ENCODE measurements at places on chromosomes 4 and X.

DNA sequence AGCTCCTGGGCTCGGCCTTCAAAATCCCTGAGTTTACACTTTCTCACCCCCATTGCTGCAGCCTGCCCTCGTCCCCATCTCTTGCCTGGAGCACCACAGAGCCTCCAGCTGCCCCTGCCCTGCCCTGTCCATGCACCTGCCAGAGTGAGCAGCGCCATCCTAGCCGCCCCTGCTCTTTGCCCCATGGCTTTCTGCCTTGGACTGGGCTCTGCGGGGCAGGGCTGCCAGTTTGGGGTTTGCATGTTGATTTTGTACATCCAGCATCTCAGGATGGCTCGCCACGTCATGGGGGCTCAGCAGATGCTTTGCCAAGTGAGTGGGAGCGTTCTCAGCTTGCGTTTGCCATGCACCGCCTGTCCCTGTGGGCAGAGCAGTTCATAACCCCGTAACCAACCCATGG is 67.1 kb upstream of the HGFAC start:
- no peak for DNase-seq

- DNase-seq, result no peak
Measured at GRCh38 chrX:42384956-42385355, 393.0 kb downstream of the PPP1R2C start.

- no peak for DNase-seq
Measured at GRCh38 chrX:138708268-138708667, 3.2 kb downstream of the FGF13 start.

GRCh38 chrX:129781680-129782495 is 2.1 kb downstream of the SASH3 start:
- DNase-seq, result no peak

GRCh38 chr4:89836897-89837384 is at the start of gene SNCA:
TSS of gene SNCA (minus strand) at chr4:89837161. CDS start at chr4:89835667, 1,494 bp downstream.
- DNase-seq, result peak; percentile 89

GRCh38 chrX:44494357-44494756 is 48.3 kb downstream of the FUNDC1 start:
- no peak for DNase-seq

DNA sequence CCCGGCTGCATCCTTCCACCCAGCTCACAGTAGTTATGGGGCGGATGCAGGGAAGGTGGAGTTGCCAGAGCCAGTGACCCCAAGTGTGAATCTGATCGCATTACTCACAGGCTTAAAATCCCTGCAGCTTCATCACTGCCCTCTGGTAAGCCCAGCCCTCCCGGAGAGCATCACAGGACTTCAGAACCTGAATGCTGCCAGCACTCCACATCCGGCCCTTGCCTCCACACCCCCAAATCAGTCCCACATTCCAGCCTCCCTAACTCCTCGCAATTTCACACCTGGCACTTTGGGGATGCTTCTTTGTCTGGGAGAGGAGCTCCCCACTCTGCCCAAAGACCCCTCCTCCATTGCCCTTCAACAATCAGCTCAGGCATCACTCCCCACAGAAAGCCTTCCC is 15.6 kb downstream of the RASL11B start:
- no peak for DNase-seq

DNA sequence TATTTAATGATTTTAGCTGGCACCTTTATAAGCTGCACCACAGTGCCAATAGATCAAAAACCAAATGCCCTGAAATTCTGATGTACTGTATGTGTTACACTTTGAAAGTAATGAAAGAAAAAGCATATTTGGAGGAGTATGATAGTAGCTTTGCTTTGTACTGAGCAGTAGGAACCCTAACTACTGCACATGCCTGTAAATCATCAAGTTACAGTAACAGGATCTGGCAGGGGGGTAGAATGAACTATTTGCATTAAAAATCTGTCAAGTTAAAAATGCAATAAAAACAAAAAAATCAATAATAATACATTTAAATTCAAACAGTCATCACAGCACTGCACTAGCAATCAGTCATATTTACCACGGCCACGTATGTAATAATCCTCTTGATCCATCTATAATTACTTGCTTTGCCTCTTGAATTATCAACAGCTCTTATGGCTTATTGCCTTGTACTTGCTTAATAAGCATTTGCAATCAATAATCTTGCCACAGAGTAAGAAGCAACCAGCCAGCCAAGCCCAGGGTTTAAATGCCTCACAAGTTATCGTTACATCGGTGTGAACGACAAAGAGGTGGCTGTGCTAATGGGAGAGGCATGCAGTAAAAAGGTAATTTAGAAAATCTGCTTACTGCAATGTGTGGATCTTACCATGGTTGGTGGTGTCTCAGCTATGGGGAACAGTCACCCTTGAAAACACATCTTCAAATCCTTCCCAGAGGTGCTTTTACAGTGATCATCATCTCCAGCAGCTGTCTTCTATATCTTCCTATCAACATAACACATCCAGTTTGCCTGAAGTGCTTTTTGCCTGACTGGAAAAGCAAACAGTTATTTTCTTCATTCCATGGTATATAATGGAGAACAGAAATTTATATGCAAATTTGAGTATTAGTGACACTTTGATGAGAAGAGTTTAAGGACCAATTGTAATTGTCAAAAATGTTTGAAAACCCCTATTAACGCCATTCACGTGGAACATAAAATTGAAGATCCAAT is 1812.1 kb upstream of the ADGRL3 start:
- no peak for DNase-seq

GRCh38 chr4:166091912-166092510 is 219.0 kb downstream of the TLL1 start:
- peak; percentile 3 for DNase-seq

- DNase-seq, result no peak
Measured at GRCh38 chr4:70688795-70689231, 481 bp downstream of the UTP3 start.

DNA sequence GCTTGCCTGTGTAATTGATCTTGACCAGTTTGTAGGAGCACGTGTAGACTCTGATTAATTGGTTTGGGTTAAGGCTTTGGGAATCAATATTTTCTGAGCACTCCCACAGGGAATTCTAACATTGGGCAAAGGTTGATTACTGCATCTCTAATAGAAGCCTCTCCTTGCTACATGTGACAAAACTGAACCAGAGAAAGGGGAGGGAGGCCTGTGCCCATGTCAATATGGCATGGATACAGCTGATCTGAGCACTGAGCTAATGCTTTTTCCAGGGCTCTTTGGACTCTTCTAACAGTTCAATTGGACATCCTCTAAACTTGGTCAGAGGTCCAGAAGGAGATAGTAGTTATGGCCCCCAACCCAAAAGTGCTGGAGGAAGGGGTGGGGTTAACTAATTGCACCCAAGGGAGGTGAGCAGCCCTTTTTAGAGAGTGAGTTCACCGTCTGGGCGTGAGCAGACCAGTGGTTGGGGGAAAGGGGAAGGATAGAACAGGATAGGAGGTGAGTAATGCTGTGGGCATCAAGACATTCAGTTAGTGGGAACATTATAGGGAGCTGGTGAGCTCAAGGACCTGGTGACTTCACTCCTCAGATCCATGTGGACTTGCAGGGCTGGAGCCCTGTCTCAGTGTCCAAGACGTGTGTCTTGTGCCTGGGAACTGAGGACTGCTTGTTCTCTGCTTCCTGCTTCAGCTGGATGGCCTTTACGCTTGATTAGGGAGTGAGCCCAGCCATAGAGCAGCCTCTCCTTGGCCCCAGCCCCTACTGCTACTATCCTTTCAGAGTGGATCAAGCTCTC is 22.8 kb downstream of the MSN start:
- DNase-seq, result peak; percentile 41

GRCh38 chr4:24265989-24266388 is 318.4 kb downstream of the DHX15 start:
- DNase-seq, result no peak

DNA sequence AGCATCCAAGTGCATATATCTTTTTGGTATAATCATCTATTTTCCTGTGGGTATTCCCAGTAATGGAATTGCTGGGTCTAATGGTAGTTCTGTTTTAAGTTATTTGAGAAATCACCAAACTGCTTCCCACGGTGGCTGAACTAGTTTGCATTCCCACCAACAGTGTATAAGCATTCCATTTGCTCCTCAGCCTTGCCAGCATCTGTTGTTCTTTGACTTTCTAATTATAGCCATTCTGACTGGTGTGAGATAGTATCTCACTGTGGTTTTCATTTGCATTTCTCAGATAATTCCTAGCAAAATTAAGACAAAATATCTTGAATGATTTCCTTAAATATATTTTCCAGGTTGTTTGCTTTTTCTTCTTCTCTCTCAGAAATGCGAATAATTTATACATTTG is 341.1 kb downstream of the GBA3 start:
- DNase-seq, result no peak

- DNase-seq, result no peak
Measured at GRCh38 chr4:47238667-47239066, 207.3 kb downstream of the GABRB1 start.

DNA sequence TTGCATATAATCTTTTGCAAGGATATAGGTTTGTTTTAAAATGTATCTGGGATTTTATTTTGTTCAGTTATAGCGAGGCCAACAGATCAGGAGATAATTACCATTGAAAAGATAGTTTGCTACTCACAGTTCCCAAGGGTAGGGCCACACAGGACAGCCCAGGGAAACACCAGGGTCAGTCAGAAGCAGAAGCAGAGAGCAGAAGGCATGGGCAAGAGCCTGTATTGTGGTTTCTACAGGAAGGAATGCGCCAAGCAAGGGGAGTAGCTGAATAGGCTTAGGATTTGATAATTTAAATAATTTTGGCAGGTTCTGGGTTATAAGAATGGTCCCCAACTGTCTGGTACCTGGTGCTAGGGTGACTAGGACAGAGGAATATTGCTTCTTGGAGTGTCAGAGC is 61.6 kb downstream of the SYNPO2 start:
- no peak for DNase-seq

DNA sequence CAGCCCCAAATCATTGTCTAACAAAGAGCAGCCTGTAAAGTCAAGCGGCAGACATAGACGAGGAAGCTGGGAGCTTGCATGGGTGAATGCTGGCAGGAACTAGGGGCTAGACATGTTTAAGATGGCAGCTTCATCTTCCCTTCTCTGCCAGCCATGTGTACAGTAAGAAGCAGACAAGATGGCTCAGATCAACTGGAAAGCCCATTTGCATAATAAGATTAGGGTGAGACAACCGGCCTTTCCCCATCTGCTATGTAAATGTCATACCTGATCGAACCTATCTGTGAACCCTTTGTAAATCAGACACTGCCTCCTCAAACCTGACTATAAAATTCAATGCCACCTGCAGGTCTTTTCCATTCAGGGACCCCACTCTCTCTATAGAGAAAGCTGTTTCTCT is 22.8 kb upstream of the HADH start:
- no peak for DNase-seq
